ENCODE measurements at places on chromosomes 6 and 20. TPM values are rescaled to one million over a fixed set of nuclear protein-coding genes. Genes with fewer than 3 reads are reported as not detected.

Gene SYNGAP1
- 3.5 TPM for total RNA-seq

Gene SLCO4A1
- total RNA-seq: 5.9 TPM

Gene RNF39
- not detected for total RNA-seq

Gene PAQR8
- total RNA-seq: 18.9 TPM

Gene C20orf141
- total RNA-seq: not detected

Gene JPH2
- not detected for total RNA-seq

Gene GLP1R
- total RNA-seq: not detected

Gene NR2E1
- not detected for total RNA-seq

Gene HMGCLL1
- not detected for total RNA-seq

Gene TMEM244
- total RNA-seq: not detected

Gene PRND
- total RNA-seq: 1.2 TPM

Gene RAET1E
- 0.43 TPM for total RNA-seq

Gene TREM1
- not detected for total RNA-seq

Gene PROKR2
- not detected for total RNA-seq

Gene MEP1A
- total RNA-seq: not detected

Gene SIRPB2
- 0.79 TPM for total RNA-seq

Gene HCRTR2
- not detected for total RNA-seq

Gene ARG1
- total RNA-seq: not detected

Gene PPIL6
- 0.27 TPM for total RNA-seq

Gene LKAAEAR1
- total RNA-seq: 0.29 TPM

Gene CPXM1
- 0.14 TPM for total RNA-seq

Gene ABHD16B
- total RNA-seq: not detected

Gene MAP7
- total RNA-seq: 0.93 TPM

Gene COL11A2
- total RNA-seq: 0.13 TPM

Gene OSBPL2
- 20.5 TPM for total RNA-seq

Gene FOXS1
- not detected for total RNA-seq

Gene GNMT
- not detected for total RNA-seq

Gene SIRPG
- total RNA-seq: not detected

Gene MYCT1
- 184 TPM for total RNA-seq

Gene NCOA3
- 43.6 TPM for total RNA-seq

Gene NRSN2
- total RNA-seq: 41.0 TPM
